ENCODE measurements at places on chromosomes 16 and 17.

DNA sequence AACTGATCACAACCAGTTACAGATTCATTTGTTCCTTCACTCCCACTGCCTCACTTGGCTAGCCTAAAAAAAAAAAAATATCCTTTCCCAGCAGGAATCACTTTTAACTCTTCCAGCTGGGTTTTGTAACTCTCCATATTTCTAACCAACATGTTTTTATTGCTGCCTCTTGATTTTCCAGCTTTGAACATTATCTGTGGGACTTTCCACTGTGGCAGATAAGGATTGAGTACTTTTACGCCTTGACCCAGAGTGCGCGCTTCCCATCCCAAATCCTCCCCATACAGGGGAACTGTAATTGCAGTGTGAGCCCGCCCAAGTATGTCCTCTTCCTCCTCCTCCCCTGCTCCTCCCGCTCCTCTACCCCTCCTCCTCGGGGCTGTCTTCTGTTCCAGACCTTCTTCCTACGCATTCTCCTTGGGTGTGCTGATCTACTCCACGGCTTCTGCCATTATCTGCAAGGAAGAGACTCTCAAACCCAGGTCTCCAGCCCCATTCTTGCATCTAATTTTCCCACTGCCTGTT, 43.4 kb downstream of the CYB5D2 start:
- DNase-seq: no peak

GRCh38 chr17:76623271-76624146, 20.0 kb downstream of the ST6GALNAC1 start:
- peak; percentile 62 for DNase-seq

DNA sequence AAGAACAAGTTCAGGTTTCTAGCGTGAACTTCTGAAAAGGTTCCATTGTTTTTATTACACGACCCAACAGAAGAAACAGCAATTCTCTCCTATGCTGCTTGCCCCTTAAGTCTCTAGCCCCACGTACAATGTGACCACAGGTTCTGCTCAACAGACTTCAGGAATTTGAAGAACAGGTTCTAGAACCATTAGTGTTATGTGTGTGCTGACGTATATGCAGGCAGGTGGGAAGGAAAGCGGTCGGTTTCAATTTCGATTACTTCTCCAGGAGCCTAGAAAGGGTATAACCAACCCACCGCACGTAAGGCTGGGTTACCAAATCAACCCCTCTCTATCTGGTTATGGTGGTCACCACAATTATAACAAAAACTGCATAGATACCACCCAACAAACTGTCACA, 39.4 kb downstream of the XPO6 start:
- DNase-seq: no peak

- DNase-seq: no peak
These were observed 13.8 kb downstream of the KCTD19 start for GRCh38 chr16:67312719-67313118.

GRCh38 chr16:66502020-66502913, 47.7 kb downstream of the TK2 start:
- DNase-seq: peak; percentile 52

DNA sequence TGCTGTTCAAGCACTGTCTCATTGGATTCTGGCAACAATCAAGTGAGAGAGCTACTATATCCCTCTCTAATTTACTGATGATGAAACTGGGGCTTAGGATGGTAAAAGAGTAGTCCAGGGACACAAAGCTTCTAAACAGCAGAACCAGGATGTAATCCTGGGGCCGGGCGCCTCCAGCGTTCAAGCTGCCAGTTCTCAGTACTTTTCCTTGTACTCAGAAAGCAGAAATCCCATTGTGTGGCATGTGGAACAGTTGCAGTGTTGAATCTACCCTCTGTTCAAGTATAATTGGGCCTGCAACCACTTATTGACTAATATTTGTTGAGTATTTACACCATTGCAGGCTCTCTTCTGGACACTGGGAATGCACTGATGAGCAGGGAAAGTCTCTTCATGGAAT, 14.5 kb upstream of the CDH13 start:
- DNase-seq: no peak

- no peak for DNase-seq
These were observed 967 bp upstream of the CDH15 start for GRCh38 chr16:89170346-89171215.
